Testis (tissue), 5 donors: ENCODE measurements at places on chromosomes 1 and 21. TPM values are rescaled to one million over a fixed set of nuclear protein-coding genes. Genes with fewer than 3 reads are reported as not detected.
A peak's percentile ranks its signal among the peaks of the same experiment; 100 is the strongest.

DNA sequence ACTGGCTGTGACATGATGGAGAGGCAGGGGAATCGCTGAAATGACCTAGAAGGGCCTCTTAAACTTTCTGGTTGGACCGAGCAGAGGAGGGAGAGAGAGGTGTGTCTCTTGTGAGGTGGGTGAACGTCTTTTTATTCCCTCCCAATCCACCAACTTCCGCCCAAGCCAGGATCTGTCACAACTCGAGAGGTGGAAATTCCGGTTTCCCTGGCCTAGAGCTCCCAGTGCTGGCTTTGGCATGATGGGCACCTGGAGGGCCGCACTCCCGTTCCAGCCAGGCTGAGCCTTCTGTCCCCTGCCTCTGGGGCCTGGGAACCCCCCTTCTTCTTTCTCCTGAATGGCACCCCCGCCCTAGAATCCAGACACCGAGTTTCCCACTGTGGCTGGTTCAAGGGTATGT is at the start of gene SEMA4A:
Gene SEMA4A (plus strand): TSS at position 224 of the 400 bp plus-strand sequence. CDS start 994 bp downstream, outside the sequence.
- DNase-seq: no peak

DNA sequence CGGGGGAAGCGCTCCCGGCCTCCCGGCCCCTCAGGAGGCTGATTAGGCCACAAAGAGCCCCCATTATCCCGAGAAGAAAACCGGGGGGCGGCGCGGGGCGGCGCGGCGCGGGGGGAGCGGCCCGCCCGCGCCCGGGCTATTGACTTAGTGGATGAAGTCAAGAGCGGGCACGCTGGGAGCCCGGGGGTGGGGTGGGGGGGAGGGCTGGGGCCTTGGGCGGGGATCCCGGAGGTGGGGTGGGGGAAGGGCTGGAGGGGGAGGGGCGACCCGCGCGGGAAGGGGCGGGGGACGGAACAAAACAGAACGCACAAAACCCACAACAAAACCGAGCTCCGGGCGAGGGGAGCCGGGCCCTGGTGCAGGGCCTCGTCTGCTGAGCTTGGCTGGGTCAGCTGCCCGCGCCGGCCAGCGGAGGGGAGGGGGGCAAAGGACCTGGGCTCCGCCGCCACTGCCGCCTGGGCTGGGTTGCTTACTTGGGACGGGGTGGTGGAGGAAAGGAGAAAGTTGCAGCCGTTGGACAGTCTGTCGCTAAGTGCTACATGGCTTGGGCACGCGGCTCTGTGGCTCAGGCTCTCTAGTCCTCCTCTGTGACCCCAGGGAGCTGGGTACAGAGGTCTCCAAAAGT is 16.3 kb downstream of the PAX7 start:
- no peak for DNase-seq

DNA sequence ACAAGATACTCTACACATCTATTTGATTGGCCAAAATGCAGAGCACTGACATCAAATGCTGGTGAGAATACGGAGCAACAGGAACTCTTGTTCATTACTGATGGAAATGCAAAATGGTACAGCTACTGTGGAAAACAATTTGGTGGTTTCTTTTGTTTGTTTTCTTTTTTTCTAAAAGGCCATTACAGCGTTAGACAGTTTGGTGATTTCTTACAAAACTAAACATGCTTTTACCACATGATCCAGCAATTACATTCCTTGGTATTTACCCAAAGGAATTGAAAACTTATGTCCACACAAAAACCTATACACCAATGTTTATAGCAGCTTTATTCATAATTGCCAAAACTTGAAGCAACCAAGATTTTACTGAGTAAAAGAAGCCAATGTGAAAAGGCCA is 66.4 kb upstream of the FBXO28 start:
- no peak for DNase-seq

- DNase-seq: no peak
Observed at GRCh38 chr1:210478820-210479219, 150.1 kb downstream of the HHAT start.

DNA sequence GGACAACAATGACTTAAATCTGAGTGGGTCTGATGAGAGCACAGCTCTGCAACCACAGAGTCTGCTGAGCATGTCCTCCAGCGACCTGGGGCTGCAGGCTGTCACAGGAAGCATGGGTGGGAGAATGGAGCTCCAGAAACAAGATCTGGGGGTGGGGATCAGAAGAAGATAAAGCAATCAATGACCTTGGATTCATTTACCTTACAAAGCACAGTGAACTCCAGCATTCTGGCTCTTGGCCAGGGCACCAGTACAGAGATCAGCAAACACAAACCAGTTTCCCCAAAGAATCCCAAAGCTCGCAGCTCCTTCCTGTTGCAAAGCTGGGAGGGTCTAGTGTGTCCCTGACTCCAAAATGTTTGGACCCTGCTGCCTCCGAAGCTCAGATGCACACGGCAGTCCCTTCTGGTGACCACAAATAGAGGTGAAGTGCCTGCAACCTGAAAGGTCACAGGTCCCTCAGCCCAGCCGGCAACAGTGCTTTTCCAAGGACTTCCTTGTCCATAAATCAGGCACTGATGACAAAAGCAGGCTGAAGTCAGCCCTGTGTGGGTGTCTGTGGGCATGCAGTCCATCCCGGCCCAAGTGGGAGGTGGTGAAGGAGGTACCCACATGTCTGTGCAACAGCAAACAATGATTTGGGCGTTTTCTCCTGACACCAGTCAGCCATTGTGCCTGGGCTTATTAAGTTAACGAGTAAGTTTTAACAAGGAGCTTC is 76.1 kb downstream of the SH3BGR start:
- DNase-seq: no peak

DNA sequence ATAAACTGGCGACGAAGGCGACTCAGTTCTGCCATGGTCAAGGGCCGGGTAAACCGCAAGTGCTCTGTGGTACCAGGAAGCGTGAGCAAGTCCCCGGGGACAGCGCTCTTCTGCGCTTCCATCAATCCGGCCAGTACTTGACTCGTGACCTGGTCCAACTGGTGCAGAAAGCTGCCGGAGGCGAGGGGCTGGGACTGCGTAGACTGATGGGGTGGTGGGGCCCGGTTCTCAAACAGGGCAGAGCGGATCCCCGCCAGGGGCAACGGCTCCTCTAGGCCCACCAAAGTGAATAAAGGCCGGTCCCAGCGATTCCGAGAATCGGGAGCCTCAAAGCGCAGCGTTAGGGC is 852 bp downstream of the KTI12 start:
- peak; percentile 70 for DNase-seq

DNA sequence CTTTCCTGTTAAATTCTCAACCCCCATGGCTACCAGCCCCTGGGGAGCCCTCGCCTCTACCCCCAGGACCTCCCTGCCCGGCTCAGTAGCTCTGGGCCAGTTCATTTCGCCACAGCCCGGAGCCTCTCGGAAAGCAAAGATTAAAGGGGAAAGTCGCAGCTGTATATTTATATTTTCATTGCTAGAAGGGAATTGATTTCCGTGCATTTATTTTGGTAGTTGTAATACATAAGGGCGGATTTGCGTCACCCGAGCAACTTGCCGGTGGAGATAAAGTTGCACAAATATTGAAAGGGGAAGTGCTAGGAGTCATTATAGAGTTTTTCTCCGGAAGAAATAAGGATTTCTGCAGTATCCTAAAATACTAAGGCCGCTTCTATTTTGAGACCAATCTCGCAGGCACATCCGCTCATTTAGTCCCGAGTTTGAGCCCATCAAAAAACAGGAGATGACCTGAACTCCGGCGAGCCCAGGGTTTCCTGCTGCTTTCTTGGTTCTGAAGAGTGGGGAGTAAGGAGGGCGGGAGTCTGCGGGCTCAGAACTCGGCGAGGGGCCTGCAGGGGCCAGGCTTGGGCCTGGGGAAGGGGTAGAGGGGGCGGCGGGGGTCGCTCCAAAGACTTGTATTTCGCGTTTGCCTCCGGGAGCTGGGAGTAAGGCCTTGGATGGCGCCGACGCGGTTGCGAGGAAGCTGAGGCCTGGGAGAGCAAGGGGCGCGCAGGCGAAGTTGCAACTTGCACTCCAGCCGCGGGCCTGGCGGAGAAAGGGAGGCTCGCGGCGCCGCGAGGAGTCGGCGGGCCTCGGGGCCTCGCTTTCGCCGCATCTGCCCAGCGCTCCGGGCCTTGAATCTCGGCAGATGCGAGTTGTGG is 2.5 kb upstream of the HLX start:
- no peak for DNase-seq

- DNase-seq: no peak
Observed at GRCh38 chr1:64923294-64923718, 43.0 kb downstream of the JAK1 start.

DNA sequence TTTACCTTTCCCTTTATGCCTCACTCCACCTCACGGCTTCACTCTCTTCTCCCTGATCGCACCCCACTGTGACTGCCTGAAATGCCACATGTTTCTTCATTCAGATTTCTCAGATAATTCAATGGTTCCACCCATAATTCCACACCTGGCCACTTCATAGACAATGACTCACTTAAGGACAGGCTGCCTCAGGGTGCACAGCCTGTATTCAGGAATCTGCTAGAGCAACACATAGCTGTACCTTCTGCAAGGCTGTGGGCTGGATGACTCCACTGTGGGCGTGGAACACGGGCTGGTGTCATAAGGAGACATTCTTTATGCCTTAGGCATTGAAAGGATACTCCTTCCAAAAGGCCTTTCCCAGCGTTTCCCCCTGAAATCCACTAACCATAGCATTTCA is 36.1 kb downstream of the L1TD1 start:
- DNase-seq: no peak

DNA sequence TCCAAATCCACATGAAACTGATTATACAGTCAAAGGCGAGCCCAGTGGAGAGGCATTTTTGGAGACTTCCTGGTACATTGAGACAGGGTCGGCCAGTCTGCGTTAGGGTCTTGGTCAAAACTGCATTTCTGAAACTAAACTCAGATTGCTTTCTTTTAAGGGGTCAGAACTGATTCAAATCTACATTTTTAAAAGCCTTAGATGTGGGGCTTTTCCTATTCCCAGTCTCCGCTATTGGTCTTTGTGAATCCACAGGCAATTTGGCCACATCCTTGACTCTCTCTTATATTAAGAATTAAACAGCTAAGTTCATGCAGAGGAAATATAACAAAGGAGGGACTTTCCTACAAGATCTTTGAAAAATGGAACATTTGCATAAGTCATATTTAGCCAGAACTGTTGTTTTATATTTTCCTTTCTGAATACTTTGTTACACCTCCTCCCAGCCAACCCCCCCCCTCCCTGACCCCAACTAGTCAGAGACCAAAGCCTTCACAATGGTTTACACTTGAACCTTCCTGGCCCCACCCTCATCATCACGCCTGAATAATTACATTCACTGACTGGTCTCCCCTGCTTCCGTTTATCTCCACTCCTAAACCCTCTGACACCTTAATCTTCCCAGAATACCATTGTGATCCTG is 30.9 kb downstream of the SELL start:
- no peak for DNase-seq

DNA sequence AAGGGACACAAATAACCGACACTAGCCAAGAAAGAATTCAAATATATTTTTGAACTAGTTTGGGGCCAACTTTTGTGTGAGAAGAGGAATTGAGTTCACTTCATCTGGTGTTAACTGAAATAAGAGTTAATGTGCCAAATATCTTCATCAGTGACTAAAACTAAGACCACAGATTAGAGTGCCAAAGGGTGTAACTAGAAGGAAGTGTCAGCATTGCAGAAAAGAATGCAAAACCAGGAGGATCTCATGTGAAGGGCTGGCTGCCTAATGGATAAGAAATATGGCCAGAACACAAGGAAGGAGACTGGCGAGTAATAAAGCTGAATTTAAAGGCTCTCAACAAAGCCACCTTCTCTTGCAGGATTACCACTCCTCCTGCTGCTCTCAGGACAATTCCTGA is 61.8 kb upstream of the LRRC8D start:
- DNase-seq: no peak

- DNase-seq: no peak
Observed at GRCh38 chr1:231720652-231721325, 94.2 kb downstream of the DISC1 start.

DNA sequence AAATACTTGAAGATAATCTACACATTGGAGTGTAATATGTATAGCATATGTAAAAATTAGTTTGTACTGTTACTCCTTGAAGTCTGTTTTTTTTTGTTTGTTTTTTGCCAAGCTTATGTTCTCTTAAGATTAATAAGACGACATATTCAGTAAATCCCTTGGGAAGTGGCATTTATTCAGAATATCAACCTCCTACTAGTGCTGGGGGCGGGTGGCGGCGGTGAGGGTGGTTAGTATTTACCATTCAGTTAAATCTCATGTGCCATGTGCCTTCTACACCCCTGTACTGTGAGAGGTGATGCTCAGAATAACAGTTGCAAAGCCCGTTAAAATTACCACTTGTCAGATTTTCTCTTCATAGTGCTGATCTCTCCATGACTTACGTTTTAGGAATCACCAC is 3.0 kb downstream of the BACH1 start:
- no peak for DNase-seq

DNA sequence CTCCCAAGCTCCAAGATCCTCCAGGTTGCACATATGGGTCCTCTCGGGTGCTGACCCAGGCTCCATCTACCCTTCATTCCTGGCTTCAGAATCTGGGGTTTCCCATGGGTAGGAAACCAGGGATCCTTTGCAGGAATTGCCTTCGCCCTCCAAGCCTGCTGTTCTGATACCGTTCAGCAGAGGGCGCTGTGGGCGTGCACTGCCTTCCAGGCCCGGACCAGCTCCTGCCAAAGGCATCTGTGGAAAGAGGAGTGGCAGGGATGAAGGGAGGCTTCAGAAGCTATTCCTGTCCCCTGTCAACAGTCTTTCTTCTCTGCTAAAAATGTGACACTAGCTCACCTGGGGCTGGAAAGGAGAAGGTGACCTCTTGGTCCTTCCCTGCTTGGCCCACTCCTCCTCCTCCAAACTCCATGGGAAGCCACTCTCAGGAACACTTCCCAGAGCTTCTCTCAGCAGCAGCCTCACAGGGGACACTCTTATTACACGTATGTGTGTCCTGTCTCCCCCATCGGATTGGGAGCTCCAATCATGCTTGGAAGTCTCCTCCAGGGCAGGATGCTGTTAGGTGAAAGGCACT is 71.2 kb downstream of the VWA5B1 start:
- peak; percentile 89 for DNase-seq

DNA sequence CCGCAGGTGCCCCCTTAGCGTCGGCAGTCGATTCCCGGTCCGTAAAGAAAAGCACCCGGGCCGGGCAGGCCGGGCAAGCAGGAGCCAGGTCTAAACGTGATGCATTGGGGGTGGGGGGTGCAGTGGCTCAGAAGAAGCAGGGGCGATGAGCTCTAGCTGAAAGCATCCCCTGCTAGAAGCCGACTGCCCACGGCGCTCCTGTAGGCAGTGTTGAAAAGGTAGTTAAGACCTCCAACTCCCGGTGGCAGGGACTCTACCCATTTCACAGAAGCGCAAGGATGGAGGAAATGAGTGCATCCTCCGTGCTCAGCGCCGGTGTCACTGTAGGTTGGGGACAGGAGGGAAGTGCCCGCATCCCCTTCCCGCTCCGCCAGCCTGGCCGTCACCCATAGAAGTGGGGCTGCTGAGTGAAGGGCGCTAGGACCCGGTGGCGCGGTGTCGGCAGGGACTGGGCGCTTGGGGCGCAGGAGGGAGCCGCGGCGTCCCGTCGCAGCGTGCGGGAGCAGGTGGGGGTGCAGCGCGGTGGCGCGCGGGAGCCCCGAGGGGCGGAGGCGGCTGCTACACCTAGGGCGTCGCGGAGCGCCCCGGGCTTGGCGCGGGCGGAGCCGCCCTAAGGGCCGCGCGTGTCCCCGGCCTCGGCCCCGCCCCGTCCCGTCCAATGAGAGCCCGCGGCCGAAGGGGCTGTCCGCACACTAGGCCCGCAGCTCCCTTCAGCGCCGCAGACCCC is at the start of gene WNT2B:
Gene WNT2B (plus strand): TSS at position 688 of the 727 bp plus-strand sequence. CDS start 298 bp downstream, outside the sequence.
- DNase-seq: peak; percentile 61

LYPD8 gene
- 0.43 TPM for total RNA-seq

MIXL1 gene
- 0.39 TPM for total RNA-seq

SLC9C2 gene
- total RNA-seq: 15.8 TPM

DPT gene
- total RNA-seq: 8.2 TPM

RORC gene
- 70.4 TPM for total RNA-seq

TMCO4 gene
- total RNA-seq: 14.9 TPM
